ENCODE measurements at places on chromosomes 4 and X.

GRCh38 chrX:15745179-15745578 lies 7.1 kb downstream of the CA5B start:
- DNase-seq, result no peak

- no peak for DNase-seq
Observed at GRCh38 chr4:10273030-10273429, 156.4 kb upstream of the WDR1 start.

GRCh38 chrX:129701624-129702069 lies 37.1 kb upstream of the XPNPEP2 start:
- no peak for DNase-seq

DNA sequence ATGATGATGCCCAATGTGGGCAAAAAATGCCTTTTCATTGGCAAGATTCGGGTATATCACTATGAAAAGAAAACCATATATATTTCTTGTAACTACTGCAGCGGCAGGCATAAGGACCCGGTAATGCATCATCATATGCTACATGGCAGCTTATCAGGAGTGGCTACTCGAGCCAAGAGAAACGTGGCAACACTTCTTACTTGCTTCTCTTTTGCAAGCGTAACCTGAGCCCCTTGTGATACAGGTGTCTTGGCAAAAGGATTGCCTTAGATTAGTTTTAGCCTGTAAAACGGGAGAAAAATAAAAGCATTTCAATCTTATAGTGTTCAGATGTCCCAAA lies 280.3 kb downstream of the SPRY1 start:
- DNase-seq, result peak; percentile 78

DNA sequence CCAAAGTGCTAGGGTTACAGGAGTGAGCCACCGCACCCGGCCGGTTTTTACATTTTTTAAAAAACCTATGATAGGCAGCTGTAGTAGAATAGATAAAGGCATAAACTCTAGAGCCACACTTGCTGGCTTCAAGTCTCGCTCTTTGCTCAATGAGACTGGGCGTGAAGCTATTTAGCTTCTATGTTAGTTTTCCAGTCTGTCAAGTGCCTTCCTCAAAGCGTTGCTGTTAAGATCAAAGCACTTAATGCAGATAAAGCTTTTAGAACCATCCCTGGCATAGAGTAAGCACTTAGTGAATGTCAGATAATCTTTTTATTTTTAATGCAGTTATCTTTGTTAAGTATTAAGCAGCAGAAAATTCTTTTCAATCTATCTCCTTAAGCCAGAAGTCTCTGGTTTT lies 42.0 kb upstream of the BMPR1B start:
- no peak for DNase-seq

DNA sequence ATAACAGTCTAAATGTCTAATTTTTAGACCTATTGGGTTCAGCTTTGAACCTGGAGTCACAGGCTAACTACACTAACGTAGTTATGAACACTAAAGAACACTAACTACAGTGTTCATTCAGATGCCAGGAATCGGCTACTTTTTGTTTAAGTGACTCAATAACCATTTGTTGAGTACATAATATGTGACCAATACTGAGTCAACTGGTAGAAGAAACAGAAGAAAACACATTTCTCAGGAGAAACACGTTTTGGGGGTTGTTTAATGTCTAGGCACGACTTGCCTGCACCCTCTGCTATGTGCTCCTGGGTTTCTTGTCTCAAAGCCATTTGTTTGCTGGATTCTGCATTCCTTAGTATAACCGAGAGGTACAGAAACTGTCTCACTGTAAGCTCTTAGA lies 18.6 kb upstream of the CLNK start:
- no peak for DNase-seq

GRCh38 chrX:135114392-135114791 lies 5.9 kb downstream of the ETDB start:
- no peak for DNase-seq

- DNase-seq, result no peak
Observed at GRCh38 chrX:116185163-116185562, 14.6 kb downstream of the AGTR2 start.

DNA sequence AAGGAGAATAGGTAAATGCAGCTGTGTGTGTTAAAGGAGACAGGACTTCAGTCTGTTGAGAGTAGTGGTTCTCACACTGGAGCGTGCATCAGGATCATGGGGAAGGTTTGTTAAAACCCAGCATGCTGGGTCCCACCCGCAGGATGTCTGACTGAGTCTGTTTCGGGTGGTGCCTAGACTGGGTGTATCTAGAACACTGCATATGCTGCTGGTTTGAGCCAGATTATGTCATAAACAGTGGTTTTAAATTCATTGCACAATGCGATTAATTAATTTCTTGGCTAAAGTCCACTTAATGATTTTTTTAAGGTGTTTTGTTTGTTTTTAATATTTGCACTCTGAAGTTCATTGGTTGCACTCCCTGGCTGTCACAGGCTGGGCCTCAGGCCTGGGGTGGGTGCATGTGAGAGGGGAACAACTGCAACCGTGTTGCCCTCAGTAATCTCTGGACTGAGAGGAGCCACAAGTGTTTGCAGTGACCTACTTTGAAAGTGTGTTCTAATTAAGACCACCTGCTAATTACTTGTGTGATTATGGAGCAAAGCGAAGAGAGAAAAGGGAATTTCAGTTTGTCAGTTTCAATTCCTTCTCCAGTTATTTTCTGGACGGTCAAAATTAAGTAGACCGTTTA lies 8.3 kb downstream of the HCCS start:
- DNase-seq, result no peak

- no peak for DNase-seq
Observed at GRCh38 chrX:56764153-56764974, 35.3 kb downstream of the NBDY start.

- DNase-seq, result no peak
Observed at GRCh38 chr4:74156521-74156920, 1.4 kb upstream of the MTHFD2L start.

DNA sequence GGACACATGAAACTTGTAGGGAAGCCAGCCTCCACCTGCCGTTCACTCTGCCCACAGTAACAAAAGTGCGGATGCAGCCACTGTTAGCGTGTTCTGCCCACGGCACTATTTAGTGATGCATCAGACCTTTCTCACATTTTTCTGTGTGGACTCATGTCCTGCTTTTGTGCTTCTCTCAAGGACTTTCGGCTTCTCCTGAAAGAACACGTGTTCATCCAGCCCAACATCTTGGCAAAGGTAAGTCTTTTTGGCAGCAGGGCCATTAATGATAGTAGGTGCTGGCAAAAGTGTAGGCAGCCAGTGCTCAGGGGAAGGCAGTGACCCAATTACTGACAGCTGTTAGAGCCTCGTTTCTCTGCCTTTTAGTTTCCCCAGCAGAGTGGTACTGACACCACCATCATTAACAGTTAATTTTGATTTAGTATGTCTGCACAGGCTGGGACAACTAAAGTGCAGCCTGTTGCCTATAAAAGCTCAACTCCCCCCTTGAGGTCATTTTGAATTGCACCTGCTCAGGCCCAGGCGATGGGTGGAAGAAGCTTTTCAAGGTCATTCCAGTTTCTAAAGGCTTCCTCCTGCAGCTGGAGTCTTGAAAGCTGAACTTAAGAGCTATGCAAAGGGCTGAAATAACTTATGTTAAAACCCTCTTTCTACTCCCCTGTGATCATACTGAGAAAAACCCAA lies 54.5 kb upstream of the HPSE start:
- DNase-seq, result no peak

DNA sequence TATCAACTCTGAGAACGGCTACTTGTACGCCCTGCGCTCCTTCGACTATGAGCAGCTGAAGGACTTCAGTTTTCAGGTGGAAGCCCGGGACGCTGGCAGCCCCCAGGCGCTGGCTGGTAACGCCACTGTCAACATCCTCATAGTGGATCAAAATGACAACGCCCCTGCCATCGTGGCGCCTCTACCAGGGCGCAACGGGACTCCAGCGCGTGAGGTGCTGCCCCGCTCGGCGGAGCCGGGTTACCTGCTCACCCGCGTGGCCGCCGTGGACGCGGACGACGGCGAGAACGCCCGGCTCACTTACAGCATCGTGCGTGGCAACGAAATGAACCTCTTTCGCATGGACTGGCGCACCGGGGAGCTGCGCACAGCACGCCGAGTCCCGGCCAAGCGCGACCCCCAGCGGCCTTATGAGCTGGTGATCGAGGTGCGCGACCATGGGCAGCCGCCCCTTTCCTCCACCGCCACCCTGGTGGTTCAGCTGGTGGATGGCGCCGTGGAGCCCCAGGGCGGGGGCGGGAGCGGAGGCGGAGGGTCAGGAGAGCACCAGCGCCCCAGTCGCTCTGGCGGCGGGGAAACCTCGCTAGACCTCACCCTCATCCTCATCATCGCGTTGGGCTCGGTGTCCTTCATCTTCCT lies 2.7 kb downstream of the PCDH10 start:
- DNase-seq, result no peak

DNA sequence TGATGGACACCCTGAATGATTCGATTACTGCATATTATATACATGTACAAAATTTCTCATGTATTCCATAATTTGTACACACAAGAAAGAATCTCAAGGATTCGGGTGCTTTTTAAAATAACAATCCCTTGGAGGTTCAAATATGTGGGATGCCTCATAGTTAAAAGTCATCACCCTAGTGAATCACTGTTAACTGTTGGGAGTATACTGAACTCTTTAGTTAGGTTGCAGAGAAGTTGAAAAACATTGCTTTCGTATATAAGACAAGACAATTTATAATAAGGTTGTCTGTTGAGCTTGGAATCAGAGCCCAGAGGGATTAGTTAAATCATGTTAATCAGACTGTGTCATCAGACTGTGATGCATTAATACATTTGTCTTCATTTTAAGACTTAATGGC lies 15.6 kb downstream of the DCK start:
- DNase-seq, result no peak

DNA sequence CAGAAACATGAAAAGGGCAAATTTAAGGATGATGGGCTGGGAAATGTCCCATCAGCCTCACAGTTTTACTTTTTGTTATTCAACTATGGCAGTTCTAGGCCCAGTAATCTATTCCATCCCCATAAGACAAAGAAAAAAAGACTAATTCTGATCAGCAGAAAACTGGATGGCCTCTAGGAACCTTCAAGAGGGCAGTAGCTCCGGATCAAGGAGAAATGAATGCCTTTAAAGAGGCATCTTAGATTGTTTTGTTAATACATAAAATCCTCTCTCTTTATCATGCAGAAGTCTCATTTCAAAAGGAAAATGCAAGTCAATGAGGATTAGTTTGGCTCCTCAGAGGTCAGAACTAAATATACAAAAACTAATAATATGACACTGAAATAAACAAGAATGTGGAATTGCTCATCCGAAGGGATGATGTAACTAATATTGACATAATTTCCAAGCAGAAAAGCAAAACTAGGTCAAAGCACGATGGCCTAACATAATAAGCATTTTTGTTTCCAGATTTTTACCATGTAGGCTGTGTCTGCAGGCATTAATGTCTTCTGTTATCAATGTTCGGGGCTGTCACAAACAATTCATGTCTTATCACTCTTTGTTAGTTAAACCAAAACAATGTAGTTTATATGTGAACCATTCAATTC lies 8.8 kb downstream of the MID1 start:
- no peak for DNase-seq

GRCh38 chr4:18439311-18439710 lies 417.8 kb upstream of the LCORL start:
- DNase-seq, result no peak

GRCh38 chr4:25095837-25096236 lies 64.4 kb downstream of the SEPSECS start:
- no peak for DNase-seq

DNA sequence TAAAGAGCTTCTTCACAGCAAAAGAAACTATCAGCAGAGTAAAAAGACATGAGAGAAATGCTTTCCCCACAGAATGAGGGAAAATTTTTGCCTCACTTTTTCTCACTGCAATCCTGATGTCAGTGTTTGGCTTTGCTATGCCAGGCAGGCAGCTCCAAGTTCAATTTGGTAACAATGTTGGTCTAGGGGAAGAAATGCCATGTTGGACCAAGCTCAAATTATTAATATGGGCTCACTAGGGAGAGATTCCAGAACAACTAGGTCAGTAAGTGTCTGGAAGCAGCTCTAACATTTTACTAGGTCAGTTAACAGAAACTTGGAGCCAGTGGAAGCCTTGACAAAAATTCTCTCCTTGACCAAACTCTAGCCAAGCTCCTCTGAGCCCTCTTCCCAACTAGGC lies 95.4 kb downstream of the NAF1 start:
- no peak for DNase-seq

DNA sequence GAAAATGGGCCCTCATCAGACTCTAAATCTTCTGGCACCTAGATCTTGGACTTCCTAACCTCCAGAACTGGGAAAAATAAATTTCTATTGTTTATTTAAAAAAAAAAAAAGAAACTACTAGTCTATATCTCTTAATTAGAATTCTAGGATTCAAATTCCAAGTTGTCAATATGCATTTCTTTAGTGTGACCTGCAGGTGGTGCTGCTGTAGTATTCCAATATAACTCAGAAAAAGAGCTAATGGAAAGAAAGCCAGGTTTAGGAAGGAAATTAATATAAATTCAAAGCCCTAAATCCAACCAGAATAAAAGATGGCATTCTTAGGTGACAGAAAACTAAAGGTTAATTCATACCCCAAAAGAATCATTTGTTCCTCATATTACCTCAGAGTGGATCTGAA lies 80.0 kb upstream of the NALF2 start:
- peak; percentile 1 for DNase-seq

DNA sequence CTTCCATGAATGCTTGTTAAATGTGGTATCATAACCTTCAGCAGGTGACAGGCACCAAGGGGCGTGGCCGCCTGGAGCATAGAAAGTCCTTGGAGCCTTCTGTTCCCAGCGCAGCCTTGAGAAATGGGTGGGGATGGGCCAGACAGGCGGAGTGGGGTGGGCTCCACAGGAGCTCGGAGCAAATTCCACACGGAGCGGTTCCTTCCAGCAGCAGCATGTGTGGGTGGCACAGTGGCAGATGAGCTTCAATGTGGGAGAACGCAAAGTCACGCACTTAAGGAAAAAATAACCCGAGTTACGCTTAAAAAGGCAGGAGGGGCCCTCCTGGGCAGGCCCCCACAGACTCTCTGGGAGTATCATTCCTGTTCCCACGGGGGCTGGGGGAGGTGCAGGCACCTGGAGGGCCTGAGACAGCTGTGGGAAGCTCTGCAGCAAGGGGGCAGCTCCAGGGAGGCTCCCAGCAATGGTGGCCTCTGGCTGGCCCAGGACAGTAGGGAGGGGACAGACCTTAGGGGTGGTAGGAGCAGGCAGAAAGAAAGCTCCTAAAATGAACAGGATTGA lies 15.3 kb downstream of the TMEM271 start:
- DNase-seq, result no peak

DNA sequence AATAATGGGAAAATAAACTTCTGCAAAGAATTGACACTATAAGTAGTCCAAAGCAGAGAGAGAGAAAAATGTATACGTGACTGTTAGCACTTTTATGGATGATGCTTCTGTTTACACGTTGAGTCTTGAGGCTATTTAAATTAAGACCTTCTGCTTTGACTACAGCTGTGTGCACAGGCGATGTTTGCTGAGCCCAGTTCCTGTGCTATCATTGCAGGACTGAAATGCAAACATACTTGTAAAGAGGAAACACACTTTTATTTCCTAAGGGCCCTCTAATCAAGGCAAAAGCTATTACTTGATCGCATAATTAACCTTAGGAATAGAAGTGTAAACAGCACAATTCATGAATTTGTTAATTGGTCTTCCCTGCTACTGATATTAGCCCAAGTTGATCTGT lies 226.9 kb downstream of the FBXW7 start:
- DNase-seq, result peak; percentile 55
